ENCODE measurements at places on chromosomes 2 and 18.
A peak's percentile ranks its signal among the peaks of the same experiment; 100 is the strongest.

GRCh38 chr2:232982926-232983668, 30.0 kb downstream of the NGEF start:
- H3K4me1 ChIP-seq = peaks cover 7% of the 10 kb centered on the region
- no peaks in the 10 kb centered on the region for H3K36me3 ChIP-seq
- no peak overlapping the region for H3K27ac ChIP-seq
- DNase-seq = no peak
- no peak overlapping the region for H3K4me3 ChIP-seq

- DNase-seq = peak; percentile 53
- H3K27ac ChIP-seq = no peak overlapping the region
- H3K4me3 ChIP-seq = no peak overlapping the region
Measured at GRCh38 chr2:136582628-136583205, 182.6 kb upstream of the THSD7B start.

DNA sequence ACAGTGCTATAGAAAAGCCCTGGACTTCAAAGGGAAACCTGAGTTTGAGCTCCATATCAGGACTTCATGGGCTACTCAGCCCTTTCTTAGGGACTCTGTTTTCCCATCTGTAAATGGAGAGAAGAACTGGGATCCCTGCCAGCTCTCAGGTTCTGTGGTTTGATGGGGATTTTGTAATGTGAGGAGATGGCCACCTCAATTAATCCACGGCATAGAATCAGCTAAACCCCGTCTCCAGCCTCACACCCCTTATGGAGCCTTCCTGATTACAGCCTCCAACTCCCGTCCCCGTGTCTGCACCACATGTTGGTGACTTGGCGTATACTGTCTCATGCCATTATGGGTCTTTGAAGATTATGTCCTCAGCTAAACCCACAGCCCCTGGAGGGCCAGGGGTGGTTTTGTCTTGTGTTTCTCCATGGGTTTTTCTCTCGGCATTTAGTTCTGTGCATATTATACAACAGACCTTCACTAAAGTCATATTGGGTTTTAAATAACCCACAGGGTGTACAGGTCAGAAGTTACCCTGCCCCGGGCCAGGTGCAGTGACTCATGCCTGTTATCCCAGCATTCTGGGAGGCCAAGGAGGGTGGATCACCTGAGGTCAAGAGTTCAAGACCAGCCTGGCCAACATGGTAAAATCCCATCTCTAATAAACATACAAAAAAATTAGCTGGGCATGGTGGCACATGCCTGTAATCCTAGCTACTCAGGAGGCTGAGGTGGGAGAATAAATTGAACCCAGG, 63.8 kb upstream of the PPP1CB start:
- H3K4me1 ChIP-seq = peaks cover 27% of the 10 kb centered on the region
- no peak overlapping the region for H3K4me3 ChIP-seq
- H3K27me3 ChIP-seq = no peaks in the 10 kb centered on the region
- no peak overlapping the region for H3K27ac ChIP-seq

- H3K36me3 ChIP-seq = no peaks in the 10 kb centered on the region
- peaks cover 5% of the 10 kb centered on the region for H3K27me3 ChIP-seq
- DNase-seq = no peak
- H3K4me1 ChIP-seq = peaks cover 10% of the 10 kb centered on the region
- H3K27ac ChIP-seq = no peak overlapping the region
- no peak overlapping the region for H3K4me3 ChIP-seq
Measured at GRCh38 chr18:46320297-46320696, 216.1 kb downstream of the HAUS1 start.
